ENCODE measurements at places on chromosomes 1 and 21. TPM values are rescaled to one million over a fixed set of nuclear protein-coding genes. Genes with fewer than 3 reads are reported as not detected.

The ASAP3 gene
- 14.2 TPM for total RNA-seq

The HECTD3 gene
- total RNA-seq, result 80.0 TPM

- no peak for DNase-seq
These were observed 31.0 kb downstream of the CC2D1B start for GRCh38 chr1:52334906-52335528.

The DMBX1 gene
- total RNA-seq, result not detected

DNA sequence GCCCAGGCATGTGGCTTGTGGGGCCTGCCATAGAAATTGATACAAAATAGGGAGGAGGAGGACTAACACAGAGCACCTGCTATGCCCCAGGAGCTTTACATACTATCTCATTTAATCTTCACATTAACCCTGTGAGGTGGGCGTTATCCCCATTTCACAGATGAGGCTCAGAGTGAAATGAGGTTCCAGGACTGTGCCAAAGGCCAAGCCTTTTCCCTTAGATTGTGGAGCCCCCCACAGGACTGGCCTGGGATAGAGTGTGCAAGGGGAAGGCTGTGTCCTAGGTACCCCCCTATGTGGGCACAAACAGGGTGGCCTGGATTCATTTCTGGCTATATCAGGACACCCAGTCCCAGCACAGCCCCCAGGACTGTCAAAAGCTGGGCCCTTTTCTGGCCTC is 2.2 kb upstream of the DDOST start:
- DNase-seq, result no peak

The TENT5C gene
- total RNA-seq, result 0.12 TPM

DNA sequence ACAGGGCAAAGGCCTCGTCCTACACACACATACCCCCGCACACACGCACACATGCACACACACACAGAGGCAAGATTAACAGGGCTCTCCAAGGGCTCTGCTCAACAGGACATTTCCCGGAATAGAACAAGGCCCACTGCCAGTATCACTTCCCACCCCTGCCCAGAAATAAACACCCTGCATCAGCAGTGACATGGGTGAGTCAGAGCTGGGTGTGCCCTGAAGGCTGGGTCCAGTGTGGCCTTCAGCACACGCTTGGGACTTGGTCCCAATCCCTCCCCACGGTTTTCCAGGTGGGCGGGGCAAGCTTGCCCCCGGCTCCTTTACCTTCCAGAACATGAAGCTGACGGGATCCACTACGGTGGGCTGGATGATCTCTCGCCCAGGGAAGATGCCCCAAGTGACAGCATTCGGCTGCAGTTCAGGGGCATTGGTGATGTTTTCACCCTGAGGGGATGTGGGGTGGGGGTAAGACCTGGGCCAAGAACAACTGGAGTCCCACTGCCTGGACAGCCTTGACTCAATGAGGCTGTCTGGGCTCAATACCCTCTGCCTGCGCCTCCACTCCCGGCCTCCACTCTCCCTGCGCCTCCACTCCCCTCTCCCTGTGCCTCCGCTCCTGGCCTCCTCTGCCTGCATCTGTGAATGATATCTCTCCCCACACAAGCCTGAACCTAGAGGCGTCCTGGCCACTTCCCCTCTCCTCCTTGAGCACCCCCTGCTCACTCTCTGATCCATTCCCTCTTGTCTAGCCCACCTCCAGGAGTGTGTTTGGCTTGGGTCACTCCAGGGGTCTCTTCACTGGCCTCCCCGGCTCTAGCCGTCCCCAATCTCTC is 14.7 kb downstream of the MTHFR start:
- peak; percentile 81 for DNase-seq

Data from endothelial cell of umbilical vein (primary cell).